Left cardiac atrium (tissue), 4 donors: ENCODE measurements at places on chromosomes 3 and 15.

GRCh38 chr3:134677196-134677986 is 26.6 kb upstream of the KY start:
- no peak for DNase-seq

GRCh38 chr3:46613313-46614005 is 1.1 kb downstream of the FAM240A start:
- DNase-seq, result no peak

- peak; percentile 28 for DNase-seq
Measured at GRCh38 chr3:12479919-12480427, 4.3 kb upstream of the TSEN2 start.

GRCh38 chr3:174333640-174334039 is 525.5 kb upstream of the NAALADL2 start:
- no peak for DNase-seq

DNA sequence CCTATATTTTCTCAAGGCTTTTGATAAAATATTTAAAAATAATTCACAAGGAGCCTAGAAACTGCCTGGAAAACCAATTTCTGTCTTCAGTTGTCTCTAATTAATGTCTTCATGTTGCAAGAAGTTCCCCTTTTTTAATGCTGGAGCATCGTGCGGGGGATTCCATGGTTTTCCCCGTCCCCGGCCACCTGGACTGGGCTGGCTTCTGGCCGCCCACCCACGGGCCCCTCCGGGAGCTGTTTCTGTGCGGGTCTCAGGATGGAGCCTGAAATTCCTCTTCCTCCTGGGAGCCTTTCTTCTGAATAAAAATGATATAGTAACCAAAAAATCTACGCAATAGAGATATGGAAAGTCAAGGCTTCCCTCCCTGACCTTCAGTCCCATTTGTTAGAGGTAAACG is 8.1 kb upstream of the LRRK1 start:
- no peak for DNase-seq

GRCh38 chr15:58404722-58405121 is 27.1 kb upstream of the LIPC start:
- no peak for DNase-seq

DNA sequence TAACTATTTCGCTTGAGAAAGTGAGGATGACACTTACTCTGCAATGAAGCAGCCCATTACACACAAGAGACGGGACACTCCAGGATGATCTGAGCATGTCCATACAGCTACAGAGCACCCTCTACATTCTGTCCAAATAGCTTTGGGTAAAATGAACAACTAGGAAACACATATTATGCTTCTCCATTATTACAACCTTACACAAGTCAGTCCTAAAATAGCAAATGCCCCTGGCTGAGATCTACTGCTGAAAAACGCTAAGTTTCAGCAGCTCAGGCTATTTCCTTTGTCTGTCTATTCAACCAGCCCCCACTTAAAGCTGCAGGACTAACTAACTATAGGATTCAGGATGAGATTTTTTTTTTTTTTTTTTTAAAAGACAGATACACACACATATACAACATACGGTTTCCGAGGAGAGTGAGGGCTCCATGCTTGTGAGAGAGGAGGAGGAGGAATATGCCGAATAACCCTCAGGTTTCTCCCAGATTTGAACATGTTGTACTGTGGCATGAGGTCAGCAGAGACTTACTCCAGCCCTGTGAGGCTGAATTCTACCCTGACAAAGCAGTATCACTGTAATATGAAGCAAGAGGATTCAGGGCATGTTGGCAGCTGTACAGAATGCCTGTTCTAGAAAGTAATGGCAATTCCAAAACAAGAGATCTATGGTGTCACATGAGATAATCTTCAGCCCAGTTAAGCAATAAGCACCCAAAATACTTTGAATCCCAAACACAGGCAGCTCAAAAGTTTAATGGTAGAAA is 117.3 kb upstream of the PLXND1 start:
- DNase-seq, result peak; percentile 66

DNA sequence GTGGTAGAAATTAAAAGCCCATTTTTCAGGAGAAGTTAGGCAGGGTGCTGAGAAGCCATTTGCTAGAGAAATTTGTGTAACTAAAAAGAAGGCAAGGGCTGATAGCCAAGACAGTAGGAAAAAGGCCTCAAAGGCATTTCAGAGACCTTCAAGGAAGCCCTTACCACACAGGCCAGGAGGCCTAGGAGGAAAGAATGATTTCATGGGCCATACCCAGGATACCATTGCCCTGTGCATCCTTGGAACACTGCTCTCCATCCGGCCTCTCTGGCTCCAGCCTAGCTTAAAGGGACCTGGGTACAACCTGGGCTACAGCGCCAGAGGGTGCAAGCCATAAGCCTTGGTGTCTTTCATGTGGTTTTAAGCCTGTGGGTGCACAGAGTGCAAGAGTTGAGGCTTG is 193.6 kb upstream of the GRM7 start:
- DNase-seq, result no peak

DNA sequence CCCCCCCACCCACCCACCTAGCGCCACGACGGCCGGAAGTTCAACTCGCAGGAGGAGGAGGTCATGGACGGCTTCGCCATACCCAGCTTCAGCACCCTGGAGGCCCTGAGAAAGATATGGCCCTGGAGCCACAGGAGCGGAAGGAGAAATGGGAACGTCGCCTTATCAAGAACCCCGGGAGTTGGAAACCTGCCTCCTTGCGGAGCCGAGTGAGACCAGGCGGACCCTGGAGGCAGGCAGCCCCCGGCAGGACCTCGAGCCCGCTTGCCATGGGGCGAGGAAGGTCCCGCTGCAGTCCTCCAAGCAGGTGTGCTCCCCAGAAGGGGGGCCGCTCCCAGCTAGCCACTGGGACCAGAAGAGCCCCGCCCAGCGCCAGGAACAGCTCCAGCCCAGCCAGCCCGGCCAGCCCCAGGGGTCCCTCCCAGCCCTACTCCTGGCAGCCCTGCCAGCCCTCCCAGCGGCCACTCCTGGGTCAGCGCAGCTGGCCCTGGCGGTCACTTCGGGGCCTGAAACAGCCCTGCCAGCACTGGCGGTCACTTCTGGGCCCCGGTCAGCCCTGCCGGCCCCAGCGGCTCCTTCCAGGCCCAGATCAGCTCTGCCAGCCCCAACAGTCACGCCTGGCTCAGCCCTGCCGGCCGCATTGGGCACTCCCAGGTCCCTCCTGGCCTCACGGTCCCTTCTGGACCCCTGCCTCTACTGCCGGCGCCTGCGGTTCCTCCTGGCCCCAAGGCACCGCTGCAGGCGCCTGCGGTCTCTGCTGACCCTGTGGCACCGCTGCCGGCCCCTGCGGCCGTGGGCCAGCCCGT is 10.3 kb upstream of the ROPN1B start:
- DNase-seq, result no peak

GRCh38 chr3:116083683-116084082 is 361.6 kb downstream of the LSAMP start:
- DNase-seq, result no peak

DNA sequence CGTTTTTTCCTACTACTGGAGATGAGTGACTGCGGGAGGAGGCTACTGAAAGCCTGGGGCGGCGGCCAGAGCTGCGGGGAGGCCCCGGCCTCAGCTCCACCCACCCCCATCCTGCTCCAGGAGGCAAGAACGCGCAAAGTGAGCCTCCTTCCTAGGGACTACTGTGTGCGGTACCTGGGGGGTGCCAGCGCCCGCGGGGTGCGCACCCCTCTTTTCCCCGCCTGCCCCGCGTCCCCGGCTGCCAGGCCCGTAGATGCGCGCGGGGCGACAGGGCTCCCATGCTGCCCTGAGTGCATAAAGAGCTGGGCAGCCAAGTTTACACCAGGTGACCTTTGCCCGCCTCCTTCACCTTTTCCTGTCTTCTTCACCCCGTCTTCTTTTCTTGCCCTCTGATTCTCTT is 2.5 kb upstream of the USF3 start:
- DNase-seq, result peak; percentile 29

GRCh38 chr3:58482917-58483636 is 8.8 kb upstream of the KCTD6 start:
- no peak for DNase-seq

GRCh38 chr15:64348455-64348854 is 7.5 kb downstream of the CSNK1G1 start:
- no peak for DNase-seq
